ENCODE measurements at places on chromosomes 5 and 9.
A peak's percentile ranks its signal among the peaks of the same experiment; 100 is the strongest.

DNA sequence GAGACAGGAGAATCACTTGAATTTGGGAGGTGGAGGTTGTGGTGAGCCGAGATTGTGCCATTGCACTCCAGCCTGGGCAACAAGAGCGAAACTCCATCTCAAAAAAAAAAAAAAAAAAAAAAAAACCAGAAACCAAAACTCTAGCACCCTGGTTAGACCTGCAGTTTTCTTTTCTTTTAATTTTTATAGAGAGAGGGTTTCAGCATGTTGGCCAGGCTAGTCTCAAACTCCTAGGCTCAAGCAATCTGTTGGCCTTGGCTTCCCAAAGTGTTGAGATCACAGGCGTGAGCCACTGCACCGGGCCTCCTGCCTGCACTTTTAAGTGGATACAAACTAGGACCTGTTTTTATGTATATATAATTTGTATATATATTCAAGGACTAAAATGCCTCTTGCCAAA is 12.9 kb upstream of the MTMR12 start:
- no peak for DNase-seq

GRCh38 chr5:39980056-39980455 is 555.3 kb upstream of the DAB2 start:
- no peak for DNase-seq

GRCh38 chr5:179623906-179624741 is 653 bp upstream of the HNRNPH1 start:
- DNase-seq, result peak; percentile 54

- no peak for DNase-seq
Observed at GRCh38 chr5:147699496-147700088, 82.9 kb downstream of the JAKMIP2 start.

- no peak for DNase-seq
Observed at GRCh38 chr5:107814183-107814827, 143.6 kb upstream of the EFNA5 start.
